ENCODE measurements at places on chromosomes 2 and 18. TPM values are rescaled to one million over a fixed set of nuclear protein-coding genes. Genes with fewer than 3 reads are reported as not detected.

- no peak for DNase-seq
These were observed 27.7 kb upstream of the IER3IP1 start for GRCh38 chr18:47203626-47204464.

- DNase-seq = no peak
These were observed 284.4 kb upstream of the RGPD4 start for GRCh38 chr2:107542314-107542740.

DNA sequence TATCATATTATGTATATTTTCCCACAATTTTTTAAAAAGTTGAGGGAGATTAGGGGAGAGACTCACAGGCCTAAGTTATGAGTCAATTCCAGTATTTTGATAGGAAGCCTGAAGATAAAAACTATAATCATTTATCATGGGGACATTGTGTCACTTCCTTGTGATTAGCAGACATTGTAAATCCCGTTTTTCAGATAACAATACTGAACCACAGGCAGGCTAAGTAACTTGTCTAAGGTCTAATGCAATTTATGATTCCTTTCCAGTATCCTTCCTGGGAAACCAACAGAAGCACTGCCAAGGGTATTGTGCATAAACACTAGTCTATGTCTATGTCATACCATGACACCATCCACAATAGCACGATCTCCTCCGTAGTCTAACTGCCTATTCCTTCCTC lies 235.2 kb upstream of the PIK3C3 start:
- DNase-seq = no peak

The CRYGC gene
- not detected for total RNA-seq

The EML6 gene
- 0.25 TPM for total RNA-seq

- no peak for DNase-seq
These were observed 266.9 kb downstream of the TWIST2 start for GRCh38 chr2:239114616-239115265.

The ZNF804A gene
- total RNA-seq = not detected

- no peak for DNase-seq
These were observed 22.9 kb downstream of the DSG4 start for GRCh38 chr18:31399306-31400032.

DNA sequence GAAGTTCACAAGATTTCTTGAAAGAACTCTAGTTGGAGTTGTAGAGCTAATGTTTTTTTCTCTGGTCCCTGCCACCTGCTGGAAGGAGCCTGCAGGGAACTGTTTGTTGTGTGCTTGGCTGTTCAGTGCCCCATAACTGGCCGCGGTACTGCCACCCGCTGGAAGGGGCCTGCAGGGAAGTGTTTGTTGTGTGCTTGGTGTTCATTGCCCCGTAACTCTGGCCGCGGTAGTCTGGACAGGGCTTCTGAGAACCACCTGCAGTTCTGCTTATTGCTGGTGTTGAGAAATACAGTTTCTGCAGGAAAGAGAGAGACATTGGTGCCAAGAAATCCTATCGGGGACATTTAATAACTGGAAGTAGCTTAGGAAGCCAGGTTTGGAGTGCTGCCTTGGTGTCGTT lies 58.1 kb downstream of the AGAP1 start:
- DNase-seq = no peak

DNA sequence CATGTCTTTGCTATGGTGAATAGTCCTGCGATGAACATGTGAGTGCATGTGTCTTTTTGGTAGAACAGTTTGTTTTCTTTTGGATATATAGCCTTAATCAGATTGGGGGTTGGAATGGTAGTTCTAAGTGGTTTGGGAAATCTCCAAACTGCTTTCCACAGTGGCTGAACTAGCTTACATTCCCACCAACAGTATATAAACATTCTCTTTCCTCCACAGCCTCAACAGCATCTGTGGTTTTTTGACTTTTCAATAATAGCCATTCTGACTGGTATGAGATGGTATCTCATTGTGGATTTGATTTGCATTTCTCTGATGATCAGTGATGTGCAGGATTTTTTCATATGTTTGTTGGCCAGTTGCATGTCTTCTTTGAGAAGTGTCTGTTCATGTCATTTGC lies 112.2 kb upstream of the SESTD1 start:
- DNase-seq = no peak

The RELCH gene
- total RNA-seq = 32.3 TPM

The PKDCC gene
- total RNA-seq = 0.11 TPM

DNA sequence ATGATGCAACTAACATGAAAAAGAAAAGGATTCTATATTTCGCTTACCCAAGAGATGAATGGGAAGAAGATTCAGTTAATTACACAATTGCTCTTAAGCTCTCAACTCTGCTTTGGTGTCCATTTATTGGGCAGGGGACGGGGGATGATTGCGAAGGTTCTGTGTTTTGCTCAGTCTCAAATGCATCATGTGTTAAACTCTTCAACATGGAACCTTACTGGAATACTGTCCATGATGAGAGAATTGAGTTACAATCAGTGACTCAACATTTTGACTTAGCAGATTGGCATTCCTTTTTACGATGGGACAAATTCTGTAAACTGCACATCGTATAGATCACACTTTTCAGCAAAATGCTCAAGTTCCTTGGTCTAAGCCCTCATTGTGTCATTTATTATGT lies 135.6 kb downstream of the RBMS1 start:
- no peak for DNase-seq

DNA sequence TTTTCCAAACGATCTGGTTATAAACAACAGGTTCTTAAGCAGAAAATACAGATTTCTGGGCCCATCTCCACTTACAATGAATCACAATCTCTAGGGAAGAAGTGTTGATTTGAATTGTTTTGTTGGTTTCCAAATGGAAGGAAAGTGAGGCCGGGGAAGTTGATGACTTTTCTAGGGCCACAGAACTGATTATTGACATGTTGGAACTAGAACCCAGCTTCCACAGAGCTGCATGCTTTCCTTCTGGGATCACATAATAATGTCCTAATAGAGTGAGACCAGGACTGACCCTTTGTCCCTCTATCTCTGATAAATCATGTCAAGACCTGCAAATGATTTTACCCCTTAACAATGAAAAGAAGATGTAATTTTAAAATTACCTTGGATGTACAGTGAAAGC lies 332.2 kb downstream of the OSR1 start:
- DNase-seq = no peak

- DNase-seq = peak; percentile 52
These were observed 336.4 kb downstream of the PARD3B start for GRCh38 chr2:204881655-204882054.

DNA sequence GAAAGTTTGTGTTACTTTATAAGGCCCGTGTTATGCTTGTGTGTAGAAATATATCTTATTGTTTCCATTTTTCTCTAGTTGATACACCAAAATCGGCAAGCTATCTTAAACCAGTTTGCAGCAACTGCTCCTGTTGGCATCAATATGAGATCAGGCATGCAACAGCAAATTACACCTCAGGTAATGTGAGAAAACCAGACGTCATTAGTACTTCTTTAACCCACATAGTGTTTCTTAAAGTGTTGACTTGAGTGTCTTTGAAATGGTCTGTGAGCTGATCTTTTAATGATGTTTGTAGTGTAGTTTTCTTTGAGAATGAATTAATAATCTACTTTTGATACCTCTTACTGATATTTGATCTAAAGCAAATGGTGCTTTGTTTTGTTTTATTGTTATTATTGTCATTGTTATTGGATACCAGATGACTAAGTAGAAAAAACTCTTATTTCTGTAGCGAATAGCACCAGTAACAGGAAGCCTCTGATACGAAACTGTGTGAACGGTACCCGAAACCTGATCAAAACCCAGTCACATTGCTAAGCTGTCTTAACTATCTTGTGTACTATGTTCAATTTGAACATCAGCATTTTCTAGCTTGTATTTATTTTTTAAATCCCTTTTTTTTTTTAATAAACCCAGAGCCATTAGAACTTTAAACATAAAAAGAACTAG lies 53.7 kb downstream of the PTRHD1 start:
- DNase-seq = no peak

GRCh38 chr2:99571954-99572353 lies 82.1 kb upstream of the REV1 start:
- DNase-seq = no peak

DNA sequence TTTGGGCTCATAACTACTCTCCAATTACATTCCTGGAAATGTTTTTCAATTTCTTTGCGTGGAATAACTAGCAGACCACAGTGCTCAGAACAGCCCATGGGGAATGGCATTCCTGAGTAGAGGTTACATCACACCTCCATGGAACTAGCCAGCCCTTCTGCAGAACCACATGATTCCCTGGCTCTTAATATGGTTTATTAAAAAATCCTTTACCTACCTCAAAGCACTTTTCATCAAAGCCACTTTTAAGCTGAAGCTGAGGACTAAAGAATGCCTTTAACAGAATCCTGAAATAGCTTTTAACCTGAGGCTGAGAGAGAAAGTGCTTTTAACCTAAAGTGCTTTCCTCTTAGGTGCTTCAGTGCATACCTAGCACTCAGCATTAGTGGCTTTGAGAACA lies 376.3 kb downstream of the ARHGAP15 start:
- DNase-seq = no peak

DNA sequence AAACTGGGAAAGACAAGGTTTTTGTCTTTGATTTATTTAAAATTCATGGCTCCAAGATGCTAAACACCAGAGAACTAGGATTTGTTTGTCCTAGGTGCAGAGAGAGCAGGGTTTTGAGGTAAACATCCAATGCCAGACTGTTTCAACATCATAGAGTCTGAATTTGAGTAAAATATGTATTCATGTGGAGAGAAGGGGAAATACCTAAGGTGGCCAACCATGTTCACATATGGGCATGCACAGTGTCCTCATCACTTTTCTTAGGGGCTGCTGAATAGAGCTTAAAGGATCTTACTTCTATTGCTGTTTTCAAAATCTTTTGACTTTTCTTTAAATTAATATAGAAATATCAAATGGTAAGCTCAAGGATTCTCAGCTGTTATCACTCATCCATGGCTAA lies 287.0 kb upstream of the CCDC68 start:
- no peak for DNase-seq

DNA sequence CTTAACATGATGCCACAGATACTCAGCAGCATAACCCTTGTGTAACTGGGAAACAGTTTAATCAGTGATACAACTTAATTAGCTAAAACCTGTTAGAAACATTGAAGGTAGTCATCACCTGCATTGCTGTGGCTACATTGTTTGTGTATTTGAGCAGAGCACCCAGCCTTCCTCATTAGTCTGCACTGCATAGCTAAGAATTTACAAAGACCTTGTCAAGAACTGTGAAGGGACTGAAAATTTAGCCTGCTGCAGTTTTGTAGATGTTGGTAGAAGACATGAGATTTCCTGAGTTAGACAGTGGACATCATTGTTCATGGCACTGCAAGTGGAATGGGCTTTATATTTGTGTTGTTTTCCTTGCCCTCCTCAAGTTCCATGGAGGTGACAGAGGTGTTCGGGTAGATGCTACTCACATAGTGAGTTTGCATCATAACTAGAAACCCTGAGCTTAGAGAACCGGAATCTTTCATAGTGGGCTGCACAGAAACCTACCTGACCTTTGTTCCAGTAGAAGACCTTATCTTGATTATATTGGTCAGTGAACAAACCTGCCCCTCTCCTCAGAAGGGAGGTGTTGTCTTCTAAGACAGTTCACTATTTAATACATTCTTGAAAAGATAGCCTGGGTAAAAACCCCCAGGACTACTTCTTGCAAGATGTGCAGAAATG lies 12.5 kb downstream of the VAPA start:
- no peak for DNase-seq

DNA sequence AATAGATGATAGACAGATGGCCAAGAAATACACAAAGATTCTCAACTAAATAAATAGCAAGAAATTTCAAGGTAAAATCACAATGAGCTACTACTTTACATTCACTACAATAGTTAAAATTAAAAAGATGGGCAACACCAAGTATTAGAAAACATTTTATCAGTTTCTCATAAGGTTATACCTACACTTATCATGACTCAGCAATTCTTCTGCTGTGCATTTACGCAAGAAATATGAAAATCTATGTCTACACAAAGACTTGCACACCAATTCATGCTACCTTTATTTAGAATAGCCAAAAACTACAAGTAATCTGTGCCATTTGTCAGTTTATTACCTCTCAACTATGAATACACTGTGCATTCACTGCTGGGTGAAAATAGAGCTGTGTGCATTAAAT lies 937.4 kb upstream of the NRXN1 start:
- no peak for DNase-seq

GRCh38 chr2:143246815-143247744 lies 117.9 kb downstream of the ARHGAP15 start:
- DNase-seq = no peak

- no peak for DNase-seq
These were observed 15.8 kb downstream of the INPP5D start for GRCh38 chr2:233075966-233076339.

- DNase-seq = no peak
These were observed 89.6 kb downstream of the TPO start for GRCh38 chr2:1502891-1503304.

- no peak for DNase-seq
These were observed 10.0 kb upstream of the RHOB start for GRCh38 chr2:20436716-20437470.

The ZRANB3 gene
- 5.1 TPM for total RNA-seq

GRCh38 chr2:167794554-167795255 lies 452.7 kb downstream of the STK39 start:
- no peak for DNase-seq

- DNase-seq = no peak
These were observed 99.6 kb downstream of the BABAM2 start for GRCh38 chr2:27990030-27990590.
